ENCODE measurements at places on chromosomes 4 and X. TPM values are rescaled to one million over a fixed set of nuclear protein-coding genes. Genes with fewer than 3 reads are reported as not detected.

DNA sequence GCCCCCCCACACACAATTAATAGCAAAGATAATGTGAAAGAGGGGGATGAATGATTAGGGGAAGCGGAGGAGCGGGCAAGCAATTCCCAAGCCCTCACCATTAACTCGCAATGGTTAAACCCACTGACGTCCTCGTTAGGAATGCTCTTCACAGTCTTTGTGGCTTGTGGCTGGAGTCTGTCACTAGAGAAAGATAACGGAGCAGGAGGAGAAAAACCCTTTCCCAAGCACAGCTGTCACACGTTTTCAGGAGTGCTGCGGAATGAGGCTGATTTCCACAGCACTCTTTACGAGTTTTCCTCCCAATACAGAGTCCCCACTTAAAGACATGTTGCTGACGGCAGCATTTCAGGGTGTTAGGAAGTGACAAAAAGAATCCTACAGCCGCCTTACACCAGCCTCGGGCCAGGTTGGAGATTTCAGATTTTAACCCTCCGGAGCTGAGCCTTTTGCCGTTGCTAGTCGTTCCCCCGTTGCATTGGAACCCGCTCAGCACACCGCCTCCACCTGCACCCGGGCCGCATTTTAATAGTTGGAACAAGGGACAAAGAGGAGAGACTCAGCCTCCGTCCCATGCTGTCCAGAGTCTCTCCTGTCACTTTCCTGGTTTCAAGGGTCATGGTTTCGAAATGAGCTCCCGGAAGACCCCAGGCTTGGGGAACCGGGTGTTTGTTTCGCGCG lies 92.2 kb downstream of the GEMIN8 start:
- no peak for DNase-seq

DNA sequence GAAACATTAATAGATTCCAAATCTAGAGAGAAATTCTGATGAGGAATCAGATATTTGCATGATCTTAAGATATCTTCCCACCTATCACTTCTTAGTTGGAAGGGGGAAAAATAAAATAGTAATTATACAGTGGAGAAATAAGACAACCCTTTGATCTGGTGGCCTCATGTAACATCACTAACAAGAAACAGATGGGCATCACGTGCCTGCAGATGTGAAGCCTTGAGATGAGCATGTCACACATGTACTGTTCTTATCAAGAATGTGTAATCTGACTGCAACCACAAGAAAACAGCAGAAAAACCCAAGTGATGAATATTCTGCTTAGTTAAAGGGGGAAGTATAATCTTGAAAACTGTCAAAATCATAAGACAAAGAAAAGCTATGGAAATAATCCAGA lies 31.4 kb upstream of the NKX6-1 start:
- no peak for DNase-seq

DNA sequence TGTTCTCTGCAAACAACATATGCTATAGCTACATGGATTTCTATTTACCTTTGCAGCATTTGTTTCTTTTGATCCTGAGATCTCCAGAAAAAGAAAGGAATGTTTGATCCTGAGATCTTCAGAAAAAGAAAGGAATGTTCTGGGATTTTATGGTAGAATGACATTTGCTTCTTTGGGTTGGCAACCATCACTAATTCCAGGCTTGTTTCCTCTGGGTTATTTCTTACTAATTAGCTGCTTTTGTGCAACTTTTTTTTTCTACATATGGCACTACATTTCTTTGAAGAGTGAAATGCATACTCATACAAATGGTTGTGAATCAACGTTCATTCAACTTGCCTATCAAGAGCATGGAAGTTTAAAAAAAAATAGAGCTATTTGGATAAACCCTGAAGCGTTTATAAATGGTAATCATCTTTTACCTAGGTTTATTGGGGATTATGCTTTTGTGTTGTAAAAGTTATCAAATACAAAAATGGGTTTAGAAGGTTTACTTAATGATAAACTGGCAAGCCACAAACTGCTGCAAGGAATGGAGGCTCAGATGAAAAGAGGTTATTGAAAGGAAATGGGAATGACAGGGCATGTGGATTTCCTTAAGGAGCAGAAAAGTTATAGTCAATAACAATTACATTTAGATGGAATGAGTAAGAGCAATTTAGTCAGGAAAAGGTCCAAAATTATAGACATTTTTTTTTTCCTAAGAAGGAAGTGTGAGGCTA lies 95.6 kb upstream of the PCDH18 start:
- no peak for DNase-seq

DNA sequence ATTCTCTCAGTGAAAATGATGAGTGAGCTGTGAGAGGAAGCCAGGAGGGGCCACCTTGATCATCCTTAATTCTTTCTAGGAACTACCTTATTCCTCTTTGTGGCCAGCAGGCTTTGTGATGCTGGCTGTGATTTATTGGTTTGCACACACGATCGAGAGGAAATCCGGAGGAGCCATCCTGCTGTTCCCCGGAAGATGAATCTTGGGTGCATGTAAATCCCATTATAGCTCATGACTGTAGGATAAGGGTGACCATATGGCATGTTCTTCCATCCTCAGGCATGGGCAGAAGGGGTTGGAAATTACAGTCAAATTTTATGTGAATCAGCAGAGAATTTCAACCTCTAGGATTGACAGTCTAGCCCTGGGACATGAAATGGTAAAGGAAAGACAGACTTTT lies 254.5 kb downstream of the UNC5C start:
- no peak for DNase-seq

DNA sequence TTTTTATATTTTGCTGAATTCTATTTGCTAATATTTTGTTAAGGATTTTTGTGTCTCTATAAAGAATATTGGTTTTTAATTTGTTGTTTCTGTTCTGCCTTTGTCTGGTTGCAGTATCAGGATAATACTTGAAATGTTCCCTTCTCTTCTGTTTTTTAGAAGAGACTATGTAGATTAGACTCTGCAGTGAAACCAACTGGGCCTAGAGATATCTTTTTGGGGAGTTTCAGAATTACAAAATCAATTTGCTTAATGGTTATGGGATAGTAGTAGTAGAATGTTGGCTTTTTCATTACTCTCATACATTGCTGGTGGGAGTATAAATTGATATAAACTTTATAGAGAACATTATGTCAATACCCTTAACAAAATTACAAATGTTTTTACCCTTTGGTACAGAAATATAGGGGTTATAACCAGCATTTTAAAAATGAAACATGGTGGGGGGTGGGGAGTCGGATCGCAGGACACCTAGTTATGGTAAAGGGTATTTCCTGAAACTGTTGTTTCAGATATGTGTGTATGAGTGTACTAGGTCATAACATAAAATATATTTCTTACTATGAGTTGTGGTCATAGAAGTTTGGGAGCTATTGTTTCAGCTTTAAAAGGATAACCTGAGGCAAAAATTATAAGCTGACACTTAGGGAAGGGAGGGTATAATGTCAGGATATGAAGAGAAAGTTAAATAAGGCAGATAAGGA lies 29.0 kb downstream of the CLOCK start:
- DNase-seq = no peak

DNA sequence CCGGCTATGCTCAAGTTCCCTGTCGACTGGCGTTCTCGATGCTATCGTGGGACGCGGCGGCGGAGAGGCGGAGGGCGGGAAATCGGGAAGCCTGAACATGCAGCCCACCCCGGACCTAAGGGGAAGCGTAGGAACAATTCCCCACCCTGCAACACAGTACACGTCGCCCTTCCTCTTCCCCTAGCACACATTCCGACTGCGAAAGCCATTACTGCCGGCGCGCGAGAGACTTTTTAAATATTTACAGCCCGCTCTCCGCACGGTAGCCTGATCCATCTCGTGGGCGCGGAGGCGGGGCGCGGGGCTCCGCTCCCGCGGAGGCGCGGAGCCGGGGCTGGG lies 48.1 kb upstream of the BCOR start:
- DNase-seq = no peak

PARM1 gene
- 0.10 TPM for polyA plus RNA-seq

LRCH2 gene
- polyA plus RNA-seq = 6.1 TPM

MAOB gene
- polyA plus RNA-seq = 0.52 TPM
